ENCODE measurements at places on chromosomes 12 and 14. TPM values are rescaled to one million over a fixed set of nuclear protein-coding genes. Genes with fewer than 3 reads are reported as not detected.

The EEF1AKMT3 gene
- 1.1 TPM for total RNA-seq

The BCAT1 gene
- total RNA-seq = not detected

The DNAI7 gene
- not detected for total RNA-seq

The PGF gene
- 1.5 TPM for total RNA-seq

The ITGA7 gene
- total RNA-seq = 4.6 TPM

The RTL1 gene
- not detected for total RNA-seq

The GSC gene
- total RNA-seq = not detected

The LGR5 gene
- total RNA-seq = 7.6 TPM

The KCNA1 gene
- not detected for total RNA-seq

The NID2 gene
- 0.23 TPM for total RNA-seq

The CBX5 gene
- total RNA-seq = 18.3 TPM

The CYP27B1 gene
- 11.0 TPM for total RNA-seq

The GOLGA3 gene
- 74.3 TPM for total RNA-seq

The SLC8A3 gene
- not detected for total RNA-seq

The GUCY2C gene
- not detected for total RNA-seq

The KRT6C gene
- total RNA-seq = not detected

The RIPK3 gene
- 20.7 TPM for total RNA-seq

The PLXNC1 gene
- total RNA-seq = 0.05 TPM

The ENDOU gene
- total RNA-seq = not detected

- no peak for DNase-seq
These were observed 169.4 kb downstream of the DACT1 start for GRCh38 chr14:58807191-58807590.

- DNase-seq = no peak
These were observed 24.9 kb downstream of the PPM1A start for GRCh38 chr14:60273956-60274355.

- DNase-seq = no peak
These were observed 1.9 kb downstream of the WSCD2 start for GRCh38 chr12:108131035-108131434.

GRCh38 chr12:111532751-111533150 is 66.4 kb downstream of the ATXN2 start:
- DNase-seq = no peak

DNA sequence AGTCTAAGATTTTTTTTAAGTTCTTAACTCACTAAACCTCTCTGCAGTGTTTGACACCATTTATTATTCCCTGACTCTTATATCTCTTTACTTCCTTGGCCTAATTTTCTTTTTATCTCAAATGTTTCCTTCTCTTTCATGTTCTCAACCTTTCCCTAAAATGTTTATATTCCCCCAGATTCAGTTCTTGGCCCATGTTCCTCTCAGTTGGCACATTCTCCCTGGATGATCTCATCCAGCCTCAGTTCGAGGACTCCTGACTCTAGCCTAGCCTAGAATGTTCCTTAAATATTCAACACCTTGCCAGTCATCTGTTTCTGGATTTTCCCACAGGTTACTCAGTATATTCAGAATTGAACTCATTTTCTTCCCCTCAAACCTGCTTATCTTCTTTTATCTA is 81.3 kb downstream of the SCN8A start:
- DNase-seq = no peak

GRCh38 chr12:90484094-90484493 is 470.9 kb downstream of the CCER1 start:
- no peak for DNase-seq

GRCh38 chr12:23830210-23830609 is 119.3 kb downstream of the SOX5 start:
- no peak for DNase-seq

GRCh38 chr12:85157035-85157603 is 121.0 kb downstream of the LRRIQ1 start:
- no peak for DNase-seq

DNA sequence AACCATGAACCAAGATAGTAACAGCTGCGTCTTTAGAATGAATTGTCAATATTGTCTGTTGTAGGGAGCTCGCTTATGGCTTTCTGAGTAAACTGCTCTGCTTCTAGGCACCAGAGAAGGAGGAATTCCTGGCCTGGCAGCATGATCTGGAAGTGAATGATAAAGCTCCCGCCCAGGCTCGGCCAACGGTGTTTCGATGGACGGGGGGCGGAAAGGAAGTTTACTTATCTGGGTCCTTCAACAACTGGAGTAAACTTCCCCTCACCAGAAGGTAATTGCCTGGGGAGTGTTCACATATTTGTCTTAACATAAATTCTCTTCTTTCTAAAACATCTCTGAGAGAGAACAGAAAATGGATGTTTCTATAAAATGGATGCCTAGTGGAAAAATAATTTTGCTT is 4.3 kb downstream of the PRKAB1 start:
- DNase-seq = no peak

GRCh38 chr14:100586403-100587085 is 673 bp downstream of the BEGAIN start:
- DNase-seq = peak; percentile 67

- DNase-seq = no peak
These were observed 30.4 kb downstream of the CAND1 start for GRCh38 chr12:67299526-67299925.

DNA sequence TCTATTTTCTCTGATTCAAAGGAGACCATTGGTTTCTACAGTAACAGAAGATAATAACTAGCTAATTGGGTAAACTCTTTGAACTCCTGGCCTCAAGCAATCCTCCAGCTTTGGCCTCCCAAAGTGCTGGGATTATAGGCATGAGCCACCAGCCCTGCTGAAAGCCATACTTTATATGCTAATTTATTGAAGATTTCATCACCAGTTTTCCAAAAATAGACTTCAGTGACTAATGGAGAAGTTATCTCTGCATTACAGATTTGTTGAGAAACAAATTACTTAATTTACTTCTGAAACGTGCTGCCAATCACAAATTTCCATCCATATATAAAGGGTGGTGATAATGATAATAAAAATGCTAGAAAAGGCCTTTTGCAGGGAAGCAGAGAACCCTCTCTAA is 1758.1 kb upstream of the SEL1L start:
- no peak for DNase-seq

GRCh38 chr12:47730341-47730744 is 5.1 kb upstream of the ENDOU start:
- no peak for DNase-seq

GRCh38 chr12:2169940-2170339 is 117.2 kb downstream of the CACNA1C start:
- no peak for DNase-seq

DNA sequence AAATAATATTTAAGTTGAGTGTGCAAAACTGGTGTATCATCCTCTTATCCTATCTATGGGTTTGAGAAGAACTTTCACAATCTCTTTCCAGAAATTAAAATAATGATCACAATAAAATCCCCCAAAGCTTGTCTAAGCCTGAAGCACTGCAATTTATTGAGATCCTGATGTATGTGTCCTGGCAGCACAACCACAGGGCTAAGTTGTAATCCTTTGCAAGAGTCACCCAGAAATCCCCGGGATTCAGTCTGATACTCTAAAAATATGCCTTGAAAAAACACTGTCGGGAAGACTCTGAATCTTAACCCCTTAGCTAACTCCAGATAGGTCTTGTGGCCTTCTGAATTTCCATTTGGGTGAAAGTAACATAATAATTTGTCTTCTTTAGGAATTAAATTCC is 40.3 kb upstream of the STXBP6 start:
- DNase-seq = no peak

- no peak for DNase-seq
These were observed 28.3 kb upstream of the BCDIN3D start for GRCh38 chr12:49871263-49871561.

- peak; percentile 92 for DNase-seq
These were observed at the start of gene YBX3 for GRCh38 chr12:10722905-10723746. Gene YBX3, minus strand, starts transcription at chr12:10723323. Its CDS starts 212 bp downstream, at chr12:10723111.

DNA sequence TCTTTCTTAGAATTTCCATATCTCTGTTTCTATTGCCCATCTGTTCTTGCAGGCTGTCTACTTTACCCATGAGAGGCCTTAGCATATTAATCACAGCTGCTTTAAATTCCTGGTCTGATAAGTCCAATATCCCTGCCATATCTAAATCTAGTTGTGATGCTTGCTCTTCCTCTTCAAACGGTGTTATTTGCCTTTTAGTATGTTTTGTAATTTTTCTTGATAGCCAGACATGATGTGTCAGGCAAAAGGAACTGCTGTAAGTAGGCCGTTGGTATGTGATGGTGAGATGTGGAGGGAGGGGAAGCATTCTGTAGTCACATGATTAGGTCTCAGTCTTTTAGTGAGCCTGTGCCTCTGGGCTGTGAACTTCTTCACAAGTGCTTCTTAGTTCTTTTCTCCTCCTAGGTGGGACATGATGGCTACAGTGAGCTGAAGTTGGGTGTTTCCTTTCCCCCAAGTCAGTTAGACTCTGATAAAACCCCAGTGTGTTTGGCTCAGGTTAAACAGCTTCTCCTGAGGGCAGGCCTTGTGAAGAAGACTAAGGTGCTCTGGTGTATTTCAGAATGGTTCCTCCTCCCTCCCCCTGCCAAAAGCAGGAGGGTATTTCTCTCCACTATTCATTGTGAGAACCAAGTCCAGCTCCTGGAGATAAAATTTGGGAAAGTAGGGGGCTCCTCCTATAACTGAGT is 195.9 kb upstream of the PARP11 start:
- no peak for DNase-seq

- peak; percentile 11 for DNase-seq
These were observed 1.2 kb downstream of the DDIT3 start for GRCh38 chr12:57518920-57519795.

GRCh38 chr14:25520821-25521220 is 470.9 kb upstream of the STXBP6 start:
- no peak for DNase-seq

DNA sequence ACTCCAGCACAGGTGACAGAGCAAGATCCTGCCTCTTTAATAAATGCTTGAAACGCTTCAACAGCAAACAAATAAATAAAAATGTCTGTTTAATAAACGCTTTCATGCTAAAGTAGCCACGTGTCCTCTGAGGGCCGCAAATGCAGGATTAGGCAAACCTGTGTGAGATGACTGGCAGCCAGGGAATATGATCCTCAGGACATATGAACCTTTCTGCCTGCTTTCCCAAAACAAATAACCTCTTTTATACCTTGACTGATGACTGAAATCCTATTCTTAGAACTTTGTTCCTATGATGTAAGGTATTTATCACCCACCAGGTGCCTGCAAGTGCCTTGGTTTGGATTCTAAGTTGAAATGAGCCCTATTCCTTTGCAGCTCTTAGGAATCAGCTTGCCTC is 14.5 kb upstream of the FLVCR2 start:
- no peak for DNase-seq

GRCh38 chr12:105713606-105714305 is 383.3 kb downstream of the C12orf75 start:
- no peak for DNase-seq

DNA sequence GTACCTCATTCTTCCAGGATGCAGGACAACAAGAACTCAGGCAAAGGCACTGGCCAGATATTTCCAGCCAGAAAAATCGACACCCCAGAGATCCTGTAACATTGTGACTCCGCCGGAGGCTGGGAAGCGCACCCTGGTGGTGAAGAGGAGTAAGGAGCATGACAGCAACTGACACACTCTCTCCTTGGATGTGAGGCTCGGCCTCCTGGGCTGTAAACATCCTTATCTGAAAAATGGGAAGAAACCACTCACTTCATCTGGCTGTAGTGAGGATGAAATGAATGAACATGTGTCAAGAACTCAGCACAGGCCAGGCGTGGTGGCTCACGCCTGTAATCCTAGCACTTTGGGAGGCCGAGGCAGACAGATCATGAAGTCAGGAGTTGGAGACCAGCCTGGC is 27.5 kb downstream of the TCHP start:
- peak; percentile 55 for DNase-seq

DNA sequence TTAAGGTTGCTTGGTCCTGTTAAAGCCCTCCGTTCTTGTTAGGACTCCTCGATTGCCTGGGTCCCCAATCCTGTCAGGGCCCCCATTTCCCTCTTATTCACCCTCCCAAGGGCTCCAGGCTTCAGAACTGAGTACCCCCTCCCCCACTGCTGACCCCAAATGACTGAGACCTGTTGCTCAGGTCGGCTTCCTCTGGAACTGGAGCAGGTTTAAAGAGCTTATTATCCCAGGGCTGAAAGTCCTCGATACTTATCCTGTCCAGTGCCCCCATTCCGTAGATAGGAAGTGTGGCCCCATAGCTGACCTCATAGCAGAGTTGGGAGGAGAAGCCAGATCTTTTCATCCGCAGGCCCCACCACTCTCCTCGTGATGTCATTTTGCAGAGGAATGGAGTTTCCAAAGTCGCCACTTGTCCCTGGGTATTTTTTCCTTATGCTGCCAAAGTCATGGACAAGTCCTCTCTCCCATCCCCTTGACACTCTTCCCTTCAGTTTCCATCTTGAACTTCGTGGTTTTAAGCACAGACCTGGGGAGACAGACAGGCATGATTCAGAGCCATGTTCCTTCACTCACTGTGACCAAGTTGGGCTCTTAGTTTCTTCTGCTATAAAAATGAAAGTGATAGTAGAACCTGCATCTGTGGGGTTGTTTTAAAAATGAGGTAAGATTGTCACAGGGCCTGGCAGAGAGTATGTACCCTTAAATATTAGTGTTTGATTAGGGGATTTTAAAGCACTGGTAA is 1.2 kb downstream of the USP30 start:
- DNase-seq = peak; percentile 1

GRCh38 chr12:24778486-24779304 is 170.2 kb downstream of the BCAT1 start:
- DNase-seq = peak; percentile 32

DNA sequence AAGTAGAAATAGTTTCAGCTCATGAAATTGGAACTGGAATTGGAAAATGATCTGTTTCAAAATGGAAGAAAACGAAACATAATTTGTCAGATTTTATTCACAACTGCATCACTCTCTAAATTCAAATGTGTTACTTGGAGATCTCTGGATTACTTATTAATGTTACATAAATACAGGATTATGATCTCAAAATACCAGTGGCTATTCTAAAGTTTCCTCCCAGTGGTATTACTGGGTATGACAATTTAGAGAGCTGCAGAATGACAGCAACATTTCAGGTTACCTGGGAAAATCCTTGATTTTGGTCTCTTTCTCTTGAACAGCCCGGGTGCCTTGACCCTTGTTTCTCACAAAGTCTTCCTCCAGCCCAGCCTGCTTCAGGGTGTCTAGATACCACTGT is 14.2 kb downstream of the FAM161B start:
- peak; percentile 53 for DNase-seq

DNA sequence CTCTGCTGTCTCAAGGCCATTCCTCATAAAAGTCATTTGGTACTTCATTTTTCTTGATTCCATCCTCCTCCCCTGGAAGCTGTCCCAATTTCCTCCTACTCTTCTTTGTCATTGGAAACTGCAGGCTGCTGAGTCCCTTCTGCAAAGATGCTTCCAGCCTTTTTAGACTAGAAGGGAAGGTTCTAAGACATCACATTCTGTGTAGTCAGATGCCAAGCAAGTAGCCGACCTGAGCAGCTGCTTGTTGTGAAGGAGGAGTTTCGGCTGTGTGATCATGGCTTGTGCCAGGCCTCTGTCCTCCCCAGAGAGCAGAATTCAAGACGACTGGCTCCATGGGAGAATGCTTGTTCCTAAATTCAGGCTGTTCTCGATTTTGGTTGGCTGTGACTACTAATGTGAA is 8.7 kb downstream of the RFC5 start:
- no peak for DNase-seq

DNA sequence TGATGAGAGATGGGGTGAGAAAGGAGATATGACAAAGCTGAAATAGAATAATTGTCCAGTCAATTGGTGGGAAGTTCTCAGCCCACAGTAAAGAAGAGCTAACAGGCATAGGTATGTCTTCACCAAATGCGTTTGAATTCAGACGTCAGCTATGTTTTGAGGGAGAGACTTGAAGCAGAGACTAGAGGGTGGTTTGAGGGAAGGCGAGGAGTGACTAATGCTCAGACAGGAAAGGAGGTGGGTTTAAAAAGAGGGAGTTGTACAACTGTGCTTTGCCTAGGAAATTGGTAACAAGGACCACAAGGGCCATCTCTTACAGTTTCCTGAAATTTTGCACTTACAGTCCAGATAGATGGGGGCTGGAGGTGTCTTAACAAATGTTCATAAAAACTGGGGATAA is 6.4 kb downstream of the JKAMP start:
- no peak for DNase-seq

Data from HT-29 (cell line).